Fibroblast of pulmonary artery (primary cell): ENCODE measurements at places on chromosomes 6 and 20.

DNA sequence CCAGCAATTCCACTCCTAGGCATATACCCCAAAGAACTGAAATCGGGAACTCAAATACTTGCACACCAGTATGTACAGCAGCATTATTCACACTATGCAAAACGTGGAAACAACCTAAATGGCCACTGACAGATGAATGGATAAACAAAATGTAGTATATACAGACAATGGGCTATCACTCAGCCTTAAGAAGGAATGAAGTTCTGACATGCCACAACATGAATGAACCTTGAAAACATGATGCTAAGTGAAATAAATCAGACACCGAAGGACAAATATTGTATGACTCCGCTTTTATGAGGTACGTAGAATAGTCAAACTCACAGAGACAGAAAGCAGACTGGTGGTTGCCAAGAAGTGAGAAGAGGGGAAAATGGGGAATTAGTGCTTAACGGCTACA is 59.1 kb upstream of the CCN6 start:
- no peak for DNase-seq

GRCh38 chr6:150409576-150410066 is 40.8 kb downstream of the IYD start:
- peak; percentile 12 for DNase-seq

GRCh38 chr6:105675715-105676397 is 273.0 kb upstream of the PREP start:
- peak; percentile 23 for DNase-seq

GRCh38 chr6:111724505-111724904 is 118.8 kb upstream of the TRAF3IP2 start:
- DNase-seq = no peak

DNA sequence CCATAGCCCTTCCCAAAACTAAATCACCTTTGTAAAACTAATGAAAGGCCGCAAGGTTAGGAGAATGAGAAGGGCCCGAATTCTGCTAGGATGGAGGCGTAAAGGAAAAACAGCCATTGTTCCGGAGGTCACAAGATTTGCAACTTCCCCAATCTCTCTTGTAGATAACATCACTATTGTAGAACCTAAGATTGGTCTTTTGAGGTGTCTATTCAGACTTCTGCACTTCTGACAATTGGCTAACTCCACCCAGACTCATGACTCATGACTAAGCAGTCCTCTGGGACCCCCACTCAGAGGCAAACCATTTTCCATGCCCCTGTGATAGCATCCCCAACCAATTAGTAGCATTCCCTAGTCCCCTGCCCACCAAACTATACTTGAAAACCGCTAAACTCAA is 210.5 kb upstream of the SHLD1 start:
- no peak for DNase-seq

- no peak for DNase-seq
These were observed 74.9 kb downstream of the BFSP1 start for GRCh38 chr20:17456279-17456678.

DNA sequence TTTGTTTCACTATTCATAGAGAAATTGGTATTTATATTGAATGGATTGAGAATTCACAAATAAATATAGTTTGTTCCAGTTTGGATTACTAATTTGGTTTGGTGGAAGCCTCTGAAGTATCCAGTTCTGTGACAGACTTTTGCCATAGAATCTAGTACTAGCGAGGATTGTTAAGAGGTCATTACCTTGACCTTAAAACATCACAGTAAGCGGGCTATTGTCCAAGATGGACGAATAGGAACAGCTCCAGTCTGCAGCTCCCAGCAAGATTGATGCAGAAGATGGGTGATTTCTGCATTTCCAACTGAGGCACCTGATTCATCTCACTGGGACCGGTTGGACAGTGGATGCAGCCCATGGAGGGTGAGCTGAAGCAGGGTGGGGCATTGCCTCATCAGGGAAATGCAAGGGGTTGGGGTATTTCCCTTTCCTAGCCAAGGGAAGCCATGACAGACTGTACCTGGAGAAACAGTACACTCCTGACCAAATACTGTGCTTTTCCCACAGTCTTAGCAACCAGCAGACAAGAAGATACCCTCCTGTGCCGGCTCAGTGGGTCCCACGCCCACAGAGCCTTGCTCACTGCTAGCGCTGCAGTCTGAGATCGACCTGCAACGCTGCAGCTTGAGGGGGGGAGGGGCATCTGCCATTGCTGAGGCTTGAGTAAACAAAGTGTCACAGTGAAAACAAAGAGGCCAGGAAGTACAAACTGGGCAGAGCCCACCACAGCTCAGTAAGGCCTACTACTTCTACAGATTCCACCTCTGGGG is 66.4 kb upstream of the NEDD9 start:
- peak; percentile 11 for DNase-seq

GRCh38 chr6:167571550-167571949 is 246.7 kb downstream of the TTLL2 start:
- no peak for DNase-seq

- no peak for DNase-seq
These were observed 197.9 kb upstream of the SNX9 start for GRCh38 chr6:157625111-157625510.

GRCh38 chr20:58256842-58257241 is 28.4 kb upstream of the ANKRD60 start:
- peak; percentile 4 for DNase-seq

GRCh38 chr6:141728330-141728729 is 404.4 kb upstream of the GJE1 start:
- DNase-seq = no peak

DNA sequence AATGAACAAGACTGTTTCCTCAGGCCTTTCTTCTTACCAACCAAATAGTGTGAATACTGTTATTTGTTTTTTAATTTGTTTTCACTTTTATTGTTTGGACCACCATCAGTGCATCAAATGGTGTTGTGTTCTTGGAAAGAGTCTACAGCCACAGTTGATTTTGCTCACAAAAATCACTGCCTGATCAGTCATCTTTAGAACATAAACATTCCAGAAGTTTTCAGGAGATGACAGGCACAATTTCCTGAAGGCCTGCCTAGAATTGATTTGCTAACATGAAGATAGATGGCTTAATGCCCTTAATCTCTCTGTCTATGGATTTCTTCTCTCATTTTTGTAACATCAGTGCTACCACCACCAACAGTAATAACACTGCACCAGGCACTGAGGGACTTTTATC is 13.5 kb downstream of the IL22RA2 start:
- DNase-seq = no peak

DNA sequence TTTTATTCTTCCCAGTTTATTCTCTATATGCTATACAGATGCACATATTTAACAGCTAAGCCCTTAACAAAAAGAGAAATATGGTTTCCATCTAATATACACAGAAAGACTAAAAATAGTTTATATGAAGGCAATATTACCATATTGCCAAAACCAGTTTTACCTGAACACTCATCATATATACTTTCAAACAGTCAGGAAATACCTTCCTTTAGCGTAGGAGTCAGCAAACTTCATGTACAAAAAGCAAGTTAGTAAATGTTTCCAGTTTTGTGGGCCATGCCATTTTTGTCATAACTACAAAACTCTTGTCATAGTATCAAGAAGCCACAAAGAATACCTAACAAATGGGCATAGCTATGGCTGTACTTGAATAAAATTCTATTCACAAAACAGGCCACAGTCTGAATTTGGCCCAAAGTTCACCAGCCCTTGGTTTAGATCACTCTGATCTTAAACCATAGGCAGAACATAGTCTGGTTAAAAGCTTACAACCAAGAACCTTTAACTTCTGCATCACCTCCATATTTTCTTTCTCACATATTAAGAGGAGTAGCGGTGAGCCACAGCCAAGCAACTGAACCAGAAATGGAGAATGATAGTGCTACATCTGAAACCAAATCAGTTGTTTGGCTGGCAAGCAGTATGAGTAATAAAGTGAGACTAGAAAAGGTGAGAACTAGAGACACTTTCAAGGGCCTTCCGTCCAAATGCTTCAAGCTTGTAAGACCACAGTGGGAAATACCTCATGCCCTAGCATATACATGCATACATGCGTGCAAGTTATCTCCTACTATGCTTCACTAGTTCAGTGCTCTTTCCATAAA is 116.6 kb downstream of the PTPRK start:
- DNase-seq = no peak

GRCh38 chr6:99184696-99185095 is 164.8 kb downstream of the FAXC start:
- no peak for DNase-seq

DNA sequence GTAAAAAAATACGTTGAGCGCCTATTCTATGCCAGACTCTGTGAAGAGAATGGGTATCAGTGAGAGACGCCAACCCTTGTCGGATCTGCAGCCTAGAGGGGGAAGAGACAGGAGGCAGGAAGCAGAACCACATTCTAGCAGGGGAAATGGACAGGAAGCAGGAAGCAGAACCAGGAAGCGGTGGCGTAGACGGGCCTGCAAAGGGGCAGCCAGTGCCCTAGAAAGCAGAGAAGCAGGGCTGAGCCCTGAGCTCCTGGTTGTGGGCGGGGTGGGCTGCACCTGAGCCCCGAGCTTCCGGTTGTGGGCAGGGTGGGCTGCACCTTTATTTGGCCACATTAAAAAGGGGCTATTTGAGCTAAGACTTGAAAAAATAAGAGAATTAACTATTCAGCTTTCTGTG is 71.9 kb downstream of the FAM120B start:
- DNase-seq = no peak

- no peak for DNase-seq
These were observed 2.4 kb upstream of the AHCY start for GRCh38 chr20:34305333-34306230.

GRCh38 chr20:47791084-47791599 is 5.9 kb upstream of the SULF2 start:
- no peak for DNase-seq

DNA sequence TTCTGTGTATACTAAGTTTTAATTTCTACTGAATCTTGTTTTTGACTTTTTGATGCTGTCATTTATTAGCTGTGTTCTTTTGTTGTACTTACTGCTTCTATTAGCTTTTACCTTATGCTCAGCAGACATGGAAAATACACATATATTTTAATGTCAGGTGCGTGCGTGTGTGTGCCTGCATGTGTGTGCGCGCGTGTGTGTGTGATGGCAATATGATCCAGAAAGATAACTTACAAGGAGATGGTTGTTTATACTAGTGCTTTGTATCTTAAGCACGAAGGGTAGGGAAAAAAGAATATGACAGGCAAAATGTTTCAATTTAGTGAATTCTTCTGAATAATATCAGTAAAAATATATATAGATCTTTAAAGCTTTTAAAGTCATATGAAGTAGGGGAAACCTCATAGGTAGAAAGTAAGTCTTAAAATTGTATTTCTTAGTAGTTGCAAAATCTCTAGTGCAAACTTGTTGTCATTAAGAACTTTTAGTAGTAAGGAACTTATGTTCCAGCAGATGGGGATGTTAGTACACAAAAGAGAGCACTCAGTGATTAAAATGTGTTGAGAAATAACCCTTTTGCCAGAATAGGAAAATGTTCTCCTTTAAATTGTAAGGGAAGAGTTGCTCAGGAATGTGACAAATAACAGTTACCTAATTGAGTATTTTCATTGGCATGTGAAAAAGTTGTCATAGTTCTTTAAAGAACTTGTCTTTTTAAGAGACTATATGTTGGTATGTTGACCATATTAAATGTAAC is 13.2 kb downstream of the QKI start:
- DNase-seq = peak; percentile 91

- no peak for DNase-seq
These were observed 173.5 kb upstream of the SNX9 start for GRCh38 chr6:157649311-157650260.

- DNase-seq = no peak
These were observed 309.1 kb downstream of the SOX4 start for GRCh38 chr6:21902628-21903169.

GRCh38 chr6:169656546-169657283 is 45.1 kb downstream of the WDR27 start:
- no peak for DNase-seq

GRCh38 chr6:71768356-71768755 is 118.0 kb upstream of the RIMS1 start:
- no peak for DNase-seq

DNA sequence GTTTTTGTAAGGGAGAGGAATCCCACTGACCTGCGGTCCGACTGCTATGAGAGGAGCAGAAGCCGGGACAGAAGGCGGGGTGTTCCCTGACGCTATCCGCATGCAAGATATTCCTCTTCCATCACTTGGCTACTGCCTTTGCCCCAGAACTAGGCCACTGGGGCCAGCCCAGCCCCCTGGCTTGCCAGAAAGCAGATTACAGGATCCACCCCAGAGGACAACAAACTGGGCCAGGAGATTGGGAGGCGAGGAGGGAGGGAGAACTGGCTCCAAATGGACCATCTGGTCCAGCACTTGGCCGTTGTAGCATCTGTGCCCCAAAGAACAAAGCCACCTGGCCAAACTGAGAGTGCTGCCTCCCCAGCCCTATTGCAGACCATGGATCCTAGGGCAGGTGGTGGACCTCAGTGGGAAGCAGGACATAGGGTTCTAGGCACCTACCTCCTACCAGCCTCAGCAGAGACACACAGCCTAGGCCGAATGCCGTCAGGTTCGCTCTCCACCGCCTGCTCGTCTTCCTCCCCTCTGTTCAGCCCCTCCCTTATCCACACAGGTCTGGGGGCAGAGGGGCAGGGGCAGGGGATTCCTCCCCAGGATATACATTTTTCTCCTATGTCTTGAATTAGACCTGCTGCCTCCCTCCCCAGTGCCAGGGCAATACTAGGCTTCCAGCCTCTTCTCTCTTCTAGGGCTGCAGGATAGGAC is 4.0 kb downstream of the MDGA1 start:
- no peak for DNase-seq

DNA sequence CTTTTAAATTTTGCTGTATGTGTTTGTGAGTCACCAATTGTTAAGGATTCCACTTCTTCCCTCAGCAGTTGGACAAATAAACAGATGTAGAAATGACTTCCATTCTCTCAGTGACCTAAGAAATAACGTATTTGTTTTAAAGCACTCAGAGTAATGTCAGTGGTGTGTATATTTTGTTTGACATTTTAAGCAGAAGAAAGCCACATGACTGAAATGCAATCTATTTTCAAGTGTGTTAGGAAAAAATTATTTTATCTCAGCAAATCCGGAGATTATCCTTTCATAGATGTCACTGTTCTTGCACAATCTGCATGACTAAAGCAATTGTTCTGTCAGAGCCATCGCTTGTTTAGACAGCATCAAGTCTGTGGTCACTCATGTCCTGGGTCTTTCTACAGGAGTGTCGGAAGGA is 77.1 kb downstream of the JAG1 start:
- DNase-seq = peak; percentile 87

GRCh38 chr6:144574796-144575195 is 289.7 kb downstream of the UTRN start:
- DNase-seq = no peak

GRCh38 chr20:1130847-1131246 is 12.4 kb downstream of the PSMF1 start:
- DNase-seq = no peak

GRCh38 chr6:16204653-16205376 is 33.6 kb upstream of the GMPR start:
- no peak for DNase-seq

GRCh38 chr20:43583982-43584432 is 6.7 kb upstream of the IFT52 start:
- DNase-seq = peak; percentile 98
